ENCODE measurements at places on chromosomes 11 and 22. TPM values are rescaled to one million over a fixed set of nuclear protein-coding genes. Genes with fewer than 3 reads are reported as not detected.

GRCh38 chr22:45212306-45212709, 28.4 kb downstream of the KIAA0930 start:
- no peak for DNase-seq
- H3K4me1 ChIP-seq, result peaks cover 5% of the 10 kb centered on the region
- no peak overlapping the region for H3K4me3 ChIP-seq
- H3K36me3 ChIP-seq, result peaks cover 2% of the 10 kb centered on the region

GRCh38 chr11:132866783-132867545, 665.3 kb downstream of the OPCML start:
- no peak overlapping the region for H3K4me3 ChIP-seq
- no peak overlapping the region for H3K27ac ChIP-seq
- no peak for DNase-seq
- peaks cover 4% of the 10 kb centered on the region for H3K27me3 ChIP-seq
- no peaks in the 10 kb centered on the region for H3K4me1 ChIP-seq

DNA sequence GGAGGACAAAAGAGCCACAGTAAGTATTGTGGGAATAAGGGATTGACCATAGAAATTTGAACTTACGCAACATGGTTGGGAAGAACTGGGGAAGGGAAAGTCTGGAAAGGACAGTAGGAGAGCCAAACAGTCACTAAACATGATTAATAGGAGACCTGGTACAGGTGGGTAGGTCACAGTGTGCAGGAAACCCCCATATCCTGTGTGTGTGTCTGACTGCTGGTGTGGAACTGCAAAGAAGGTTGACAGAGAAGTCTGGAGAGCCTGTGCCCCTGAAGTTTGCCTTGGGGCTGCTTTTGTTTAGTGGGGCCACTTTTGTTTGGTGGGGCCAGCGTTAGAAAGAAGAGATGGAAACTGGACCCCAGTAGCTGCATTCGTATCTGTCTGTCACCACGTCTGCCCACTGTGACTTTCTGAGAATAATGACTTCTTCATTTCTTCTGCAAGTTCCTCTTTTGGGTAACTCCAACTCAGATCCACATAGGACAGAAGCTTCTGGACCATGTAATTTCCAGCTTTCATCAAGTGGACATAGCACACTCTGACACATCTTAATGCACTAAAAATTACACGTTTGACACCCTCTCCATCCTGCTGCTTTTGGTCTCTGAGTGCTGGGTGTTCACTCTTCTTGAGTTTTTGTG, 126.8 kb upstream of the RAG2 start:
- H3K4me3 ChIP-seq, result no peak overlapping the region
- H3K27ac ChIP-seq, result no peak overlapping the region
- DNase-seq, result no peak
- peaks cover 11% of the 10 kb centered on the region for H3K27me3 ChIP-seq
- no peaks in the 10 kb centered on the region for H3K4me1 ChIP-seq

Gene OR8A1
- total RNA-seq, result not detected

GRCh38 chr11:12631651-12632050, 42.6 kb upstream of the TEAD1 start:
- peaks cover 4% of the 10 kb centered on the region for H3K27me3 ChIP-seq
- no peak for DNase-seq
- H3K36me3 ChIP-seq, result no peaks in the 10 kb centered on the region
- no peak overlapping the region for H3K4me3 ChIP-seq
- H3K4me1 ChIP-seq, result no peaks in the 10 kb centered on the region
- no peak overlapping the region for H3K27ac ChIP-seq

DNA sequence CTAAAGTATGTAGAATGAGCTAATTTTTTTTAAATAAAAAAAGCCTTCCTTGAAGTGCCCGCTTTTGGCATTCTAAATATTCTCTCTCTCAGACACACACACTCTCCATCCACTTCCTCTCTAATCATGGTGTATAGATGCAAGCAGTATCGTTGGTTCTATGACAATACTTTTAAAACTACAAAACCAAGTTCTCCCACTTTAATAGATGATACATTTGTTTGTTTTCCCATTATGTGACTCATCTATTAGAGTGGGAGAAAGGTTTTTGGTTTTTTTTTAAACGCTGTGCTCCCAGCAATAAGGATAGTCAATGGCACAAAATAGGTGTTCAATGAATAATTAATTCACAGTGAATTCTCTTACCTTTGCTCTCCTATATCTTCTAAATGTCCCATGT, 44.6 kb downstream of the FZD4 start:
- no peaks in the 10 kb centered on the region for H3K4me1 ChIP-seq
- H3K36me3 ChIP-seq, result no peaks in the 10 kb centered on the region
- DNase-seq, result no peak
- no peak overlapping the region for H3K27ac ChIP-seq
- H3K4me3 ChIP-seq, result no peak overlapping the region
